ENCODE measurements at places on chromosomes 1 and 21.

DNA sequence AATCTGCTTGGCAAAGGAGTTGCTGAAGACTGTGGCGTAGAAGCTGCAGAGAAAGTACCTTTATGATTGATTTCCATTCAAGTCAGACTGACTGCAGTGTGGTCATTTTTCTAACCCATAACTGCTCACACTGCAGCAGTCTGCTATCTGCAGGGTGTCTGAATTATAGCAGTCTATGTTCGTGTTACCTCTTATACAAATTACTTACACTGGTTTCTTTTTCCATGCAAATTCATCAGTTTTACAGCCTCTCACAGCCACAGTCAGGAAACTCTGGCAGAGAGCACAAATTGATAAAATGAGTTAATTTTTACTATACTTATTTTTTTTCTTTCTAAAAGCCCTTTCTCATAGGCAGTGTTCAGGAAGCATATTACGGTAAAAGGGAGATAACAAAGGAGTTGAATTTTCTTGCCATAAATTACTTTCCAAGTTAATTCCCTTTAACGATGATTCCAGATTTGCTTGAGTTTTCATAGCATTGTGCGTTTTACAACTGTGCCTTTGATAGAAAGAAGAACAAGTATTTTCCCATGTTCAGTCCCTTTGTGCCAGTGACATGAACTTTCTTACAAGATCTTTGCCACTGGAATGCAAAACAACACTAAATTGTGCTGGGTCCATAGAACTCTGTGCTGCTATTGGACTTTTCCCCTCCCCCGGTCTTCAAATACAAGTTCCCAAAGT lies 261.5 kb downstream of the NFIA start:
- DNase-seq = no peak

- no peak for DNase-seq
Measured at GRCh38 chr1:239250353-239251035, 135.9 kb upstream of the CHRM3 start.

- DNase-seq = no peak
Measured at GRCh38 chr1:232835166-232835565, 29.9 kb downstream of the MAP10 start.

- DNase-seq = no peak
Measured at GRCh38 chr1:70672442-70672888, 261.4 kb downstream of the CTH start.

GRCh38 chr1:248844526-248844925 lies 6.5 kb downstream of the ZNF672 start:
- no peak for DNase-seq

DNA sequence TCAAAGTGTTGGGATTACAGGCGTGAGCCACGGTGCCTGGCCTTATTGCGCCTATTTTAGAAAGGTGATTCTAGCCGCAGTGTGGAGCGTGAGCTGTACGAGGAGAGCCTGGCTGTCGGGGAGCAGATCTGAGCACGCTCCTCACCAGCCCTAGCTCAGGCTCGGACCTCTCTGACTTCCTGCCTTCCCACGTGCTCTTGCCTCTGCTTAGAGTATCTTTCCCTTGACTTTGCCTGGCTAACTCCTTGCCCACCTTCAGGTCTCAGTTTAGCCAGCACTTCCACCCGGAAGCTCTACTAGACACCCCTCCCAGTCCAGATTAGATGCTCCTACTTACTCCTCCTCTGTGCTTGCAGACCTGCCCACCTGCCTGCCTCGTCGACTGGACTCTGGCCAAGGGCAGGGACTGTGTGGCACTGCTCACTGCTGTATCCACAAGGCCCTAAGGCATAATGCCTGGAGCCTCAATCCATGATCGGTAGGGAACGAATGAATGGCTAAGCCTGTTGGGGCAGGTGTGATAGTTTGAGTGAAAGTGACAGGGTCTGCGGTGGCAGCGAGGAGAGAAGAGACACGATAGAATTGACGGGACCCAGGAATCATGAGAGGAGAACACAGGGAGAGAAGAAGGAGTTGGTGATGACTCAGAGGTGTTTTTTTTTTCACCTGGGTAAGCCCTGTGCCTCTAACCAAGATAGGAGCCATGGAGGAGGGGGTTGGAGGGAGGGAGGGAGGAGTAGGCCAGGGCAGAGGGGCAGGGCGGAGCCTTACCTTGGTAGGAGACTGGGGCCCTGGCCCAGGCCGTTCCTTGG lies 28.1 kb upstream of the WASF2 start:
- no peak for DNase-seq

DNA sequence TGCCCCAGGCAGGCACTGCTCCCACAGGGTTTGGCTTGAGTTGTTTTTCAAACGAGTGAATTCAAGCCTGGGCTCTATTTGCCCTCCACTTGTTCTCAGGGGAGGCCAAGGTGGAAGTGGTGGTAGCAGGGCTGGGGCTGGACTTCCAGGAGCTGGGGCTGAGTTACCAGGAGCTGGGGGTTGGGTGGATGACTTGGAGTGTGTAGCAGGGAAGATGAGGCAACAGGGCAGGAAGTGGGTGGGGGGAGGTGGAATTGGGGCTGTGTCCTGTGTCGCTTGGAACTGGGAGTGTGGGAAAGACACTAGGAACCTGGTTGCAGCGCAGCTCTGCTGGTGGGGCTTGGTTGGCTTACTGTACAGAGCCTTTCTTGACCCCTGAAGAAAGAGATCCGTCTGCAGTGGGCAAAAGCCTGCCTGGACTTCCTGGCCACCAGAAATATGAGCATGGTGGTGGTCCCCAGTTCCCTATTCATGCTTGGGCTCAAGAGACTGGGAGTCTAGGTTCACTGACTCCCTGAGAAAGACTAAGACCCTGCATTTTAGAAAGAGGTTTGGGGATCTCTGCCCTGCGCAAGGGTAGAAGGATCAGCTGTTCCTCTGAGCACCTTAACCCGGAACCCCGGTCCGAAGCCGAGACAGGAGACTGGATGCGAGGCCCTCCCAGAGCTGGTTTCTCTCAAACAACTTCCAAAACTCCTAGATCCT lies 3.1 kb downstream of the TFAP2E start:
- DNase-seq = no peak

DNA sequence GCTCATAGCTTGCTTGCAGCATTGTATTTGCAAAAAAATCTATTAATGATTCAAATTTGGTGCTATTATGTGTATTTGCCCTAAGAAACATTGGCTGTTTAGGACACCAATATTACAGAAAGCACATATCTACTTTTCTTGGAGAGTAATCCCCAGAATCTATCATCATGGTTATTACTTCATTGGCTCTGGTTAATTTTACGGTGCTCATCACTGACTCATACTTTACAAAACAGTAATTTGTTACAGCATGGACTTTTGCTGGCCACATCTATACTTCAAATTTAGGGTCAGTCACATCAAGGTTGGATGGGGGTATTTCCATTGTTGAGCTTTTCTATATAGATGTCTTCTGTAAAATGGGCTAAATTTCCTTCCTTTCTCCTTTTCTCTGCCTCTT lies 45.7 kb downstream of the SH3GLB1 start:
- DNase-seq = no peak

DNA sequence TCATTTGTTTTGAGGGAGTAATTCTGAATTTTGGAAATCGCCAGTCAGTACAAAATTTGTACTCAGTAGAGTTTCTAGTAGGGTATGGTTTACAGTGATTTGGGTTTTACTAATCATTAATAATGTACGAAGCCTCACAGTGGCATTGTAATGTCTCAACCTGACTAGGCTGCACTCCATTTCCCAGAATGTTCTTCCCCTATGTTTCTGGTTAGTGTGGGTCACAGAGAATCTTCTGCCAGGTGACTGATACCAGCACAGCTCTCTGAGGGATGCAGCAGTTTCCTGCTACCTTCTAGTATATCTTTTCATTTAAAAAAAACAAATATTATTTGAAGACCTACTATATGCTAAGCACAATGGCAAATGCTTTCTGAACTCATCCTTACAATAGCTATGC lies 112.9 kb downstream of the PTPN14 start:
- no peak for DNase-seq

DNA sequence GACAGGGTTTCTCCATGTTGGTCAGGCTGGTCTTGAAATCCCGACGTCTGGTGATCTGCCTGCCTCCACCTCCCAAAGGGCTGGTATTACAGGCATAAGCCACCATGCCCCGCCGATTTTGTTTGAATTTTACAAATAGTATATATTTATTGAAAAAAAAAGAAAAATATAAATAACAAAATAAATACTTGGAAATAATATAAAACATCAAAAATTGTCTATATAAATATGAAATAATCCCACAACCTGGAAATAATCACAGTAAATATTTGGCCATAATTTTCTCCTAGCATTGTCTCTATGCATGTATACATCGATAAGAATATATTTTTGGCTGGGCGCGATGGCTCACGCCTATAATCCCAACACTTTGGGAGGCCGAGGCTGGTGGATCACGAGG lies 2.7 kb upstream of the PLOD1 start:
- DNase-seq = no peak

DNA sequence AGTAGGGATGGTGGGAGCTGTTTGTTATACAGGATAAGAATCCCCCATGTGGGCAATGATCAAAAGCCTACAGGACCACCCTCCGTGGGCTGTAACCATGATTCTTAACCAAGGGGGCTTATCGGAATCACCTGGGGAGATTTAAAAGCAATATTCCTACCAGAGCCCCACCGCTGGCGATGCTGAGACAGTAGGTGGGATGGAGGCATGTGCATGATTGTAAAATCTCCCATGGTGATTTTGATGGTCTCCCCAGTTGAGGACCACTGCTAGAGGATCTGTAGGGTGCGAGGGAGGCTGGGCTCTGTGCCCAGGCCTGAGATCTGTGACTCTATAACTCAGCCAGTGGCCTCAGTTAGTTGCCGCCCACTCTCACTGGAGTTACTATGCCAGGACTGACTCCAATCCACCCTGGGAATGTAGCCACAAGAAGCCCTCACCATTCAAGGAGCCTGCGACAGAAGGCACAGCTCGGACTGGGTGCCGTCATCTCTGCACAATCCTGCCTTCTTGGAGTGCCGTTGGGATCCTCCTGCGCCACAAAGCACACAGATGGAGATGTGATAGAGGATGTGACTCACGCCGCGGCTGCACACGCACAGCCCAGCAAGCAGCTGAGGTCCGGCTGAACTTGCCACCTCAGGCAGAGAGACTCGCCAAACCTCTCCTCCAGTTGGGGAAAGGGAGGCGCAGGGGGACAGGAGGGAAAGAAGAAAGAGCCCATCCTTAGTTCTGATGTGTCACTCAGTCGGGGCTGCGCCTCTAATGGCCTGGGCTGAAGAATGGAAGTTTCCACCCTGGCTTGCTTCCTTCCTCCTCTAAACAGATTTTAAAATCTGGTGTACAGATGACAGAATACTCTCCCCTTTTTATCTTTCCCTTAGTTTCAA lies 26.5 kb downstream of the AKNAD1 start:
- no peak for DNase-seq

DNA sequence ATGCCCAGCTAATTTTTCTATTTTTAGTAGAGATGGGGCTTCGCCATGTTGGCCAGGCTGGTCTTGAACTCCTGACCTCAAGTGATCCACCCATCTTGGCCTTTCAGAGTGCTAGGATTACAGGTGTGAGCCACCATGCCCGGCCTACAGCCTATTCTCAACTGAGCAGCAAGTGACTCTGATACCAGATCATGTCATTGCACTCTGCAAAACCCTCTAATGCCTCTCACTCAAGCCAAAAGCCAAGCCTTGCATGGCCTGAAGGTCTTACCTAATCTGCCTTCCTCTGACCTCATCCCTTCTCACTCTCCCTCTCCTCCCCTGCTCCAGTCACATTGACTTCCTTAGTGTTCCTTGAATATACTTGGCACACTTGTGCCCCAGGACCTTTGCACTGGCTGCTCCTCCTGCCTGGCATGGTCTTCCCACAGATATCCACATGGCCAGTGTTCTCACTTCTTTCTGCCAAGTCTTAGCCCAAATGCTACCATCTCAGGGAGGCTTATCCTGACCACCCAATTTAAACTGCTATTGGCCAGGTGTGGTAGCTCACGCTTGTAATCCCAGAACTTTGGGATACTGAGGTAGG lies 8.2 kb upstream of the ASAP3 start:
- DNase-seq = no peak

DNA sequence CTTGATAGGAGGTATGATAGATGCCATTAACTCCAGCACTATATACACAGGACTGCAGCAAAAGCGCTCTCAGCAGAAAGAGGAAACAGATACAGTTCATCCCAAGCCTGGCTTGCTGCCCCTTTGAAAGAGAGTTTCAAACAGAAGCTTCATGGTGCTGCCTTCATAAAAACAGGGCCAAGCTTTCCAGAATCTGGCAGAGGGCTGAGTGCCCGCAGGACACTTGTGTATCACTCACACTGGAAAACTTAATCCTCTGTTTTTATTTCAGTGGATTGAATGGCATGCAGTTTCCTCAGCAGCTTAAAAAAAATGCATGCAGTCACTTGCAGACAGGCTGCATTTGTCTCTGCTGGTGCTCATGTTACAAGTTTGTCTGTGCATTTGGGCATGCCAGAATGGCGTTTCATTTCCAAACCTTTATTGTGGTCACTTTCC lies 40.4 kb downstream of the KCNJ15 start:
- no peak for DNase-seq

- no peak for DNase-seq
Measured at GRCh38 chr21:20527731-20528460, 470.3 kb upstream of the NCAM2 start.

- DNase-seq = no peak
Measured at GRCh38 chr1:21761052-21761451, 21.9 kb downstream of the USP48 start.

GRCh38 chr1:64875101-64875500 lies 91.2 kb downstream of the JAK1 start:
- no peak for DNase-seq

GRCh38 chr1:47776667-47777131 lies 220.5 kb downstream of the TRABD2B start:
- DNase-seq = no peak

Data from cortex of kidney (tissue), 1 donor.